Thymus (tissue), 14 donors: ENCODE measurements at places on chromosomes 12 and 14.
A peak's percentile ranks its signal among the peaks of the same experiment; 100 is the strongest.

DNA sequence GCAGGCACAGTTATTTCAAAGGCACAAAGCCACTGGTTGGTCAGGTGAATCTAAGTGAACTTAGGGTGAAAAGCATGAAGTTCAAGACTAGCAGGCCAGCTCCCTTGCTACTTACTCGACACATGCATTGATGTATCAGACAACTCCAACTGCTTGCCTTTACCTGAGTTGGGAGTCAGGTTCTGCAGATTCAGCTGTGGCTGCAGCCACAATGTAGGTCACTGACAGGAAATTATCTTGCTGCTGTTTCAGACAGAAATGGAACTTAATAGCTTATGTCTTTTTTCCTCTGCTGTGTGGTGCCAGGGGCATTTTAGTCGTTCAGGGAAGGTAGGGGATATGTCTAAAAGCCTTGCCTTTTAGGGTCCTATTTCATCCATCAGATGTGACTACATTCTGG is 125.6 kb upstream of the RPH3A start:
- no peak for DNase-seq
- no peaks in the 10 kb centered on the region for H3K4me1 ChIP-seq
- H3K27me3 ChIP-seq, result no peaks in the 10 kb centered on the region
- no peak overlapping the region for H3K4me3 ChIP-seq
- H3K27ac ChIP-seq, result no peak overlapping the region
- H3K36me3 ChIP-seq, result no peaks in the 10 kb centered on the region

DNA sequence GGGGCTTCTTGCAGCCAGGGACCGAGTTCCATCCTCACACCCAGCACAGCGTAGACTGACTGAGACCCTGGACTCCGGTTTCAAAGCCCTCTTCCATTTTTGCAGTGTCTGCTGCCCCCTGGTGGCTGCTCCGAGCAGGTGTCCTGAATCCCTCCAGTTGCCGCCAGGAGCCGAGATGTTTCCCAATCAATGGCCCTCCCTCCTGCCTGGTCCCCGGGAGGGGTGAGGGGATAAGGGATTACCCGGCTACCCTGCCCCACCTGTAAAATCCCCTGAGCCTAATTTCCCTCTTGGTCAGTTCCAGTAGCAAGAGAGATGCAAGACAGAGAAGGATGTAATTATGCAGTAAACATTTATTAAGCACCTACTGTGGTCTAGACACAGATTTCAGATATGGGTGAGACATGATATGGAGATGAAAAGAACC is 55.0 kb downstream of the PHETA1 start:
- DNase-seq, result peak; percentile 48
- no peaks in the 10 kb centered on the region for H3K36me3 ChIP-seq
- H3K4me3 ChIP-seq, result no peak overlapping the region

- peaks cover 3% of the 10 kb centered on the region for H3K4me1 ChIP-seq
- H3K4me3 ChIP-seq, result no peak overlapping the region
- H3K27ac ChIP-seq, result no peak overlapping the region
- no peak for DNase-seq
Measured at GRCh38 chr14:100911665-100912316, 8.3 kb upstream of the RTL1 start.

GRCh38 chr12:25824734-25825133 is 133.7 kb upstream of the RASSF8 start:
- no peak overlapping the region for H3K27ac ChIP-seq
- H3K4me1 ChIP-seq, result no peaks in the 10 kb centered on the region
- no peak overlapping the region for H3K4me3 ChIP-seq
- no peaks in the 10 kb centered on the region for H3K27me3 ChIP-seq
- no peak for DNase-seq
- no peaks in the 10 kb centered on the region for H3K36me3 ChIP-seq

GRCh38 chr12:97235102-97235501 is 227.5 kb upstream of the RMST start:
- no peaks in the 10 kb centered on the region for H3K27me3 ChIP-seq
- no peaks in the 10 kb centered on the region for H3K4me1 ChIP-seq
- DNase-seq, result no peak
- H3K36me3 ChIP-seq, result no peaks in the 10 kb centered on the region
- no peak overlapping the region for H3K4me3 ChIP-seq
- no peak overlapping the region for H3K27ac ChIP-seq
